H9 (cell line): ENCODE measurements at places on chromosomes 2 and 18.

- DNase-seq, result no peak
These were observed 282.4 kb upstream of the RAB12 start for GRCh38 chr18:8326763-8327394.

DNA sequence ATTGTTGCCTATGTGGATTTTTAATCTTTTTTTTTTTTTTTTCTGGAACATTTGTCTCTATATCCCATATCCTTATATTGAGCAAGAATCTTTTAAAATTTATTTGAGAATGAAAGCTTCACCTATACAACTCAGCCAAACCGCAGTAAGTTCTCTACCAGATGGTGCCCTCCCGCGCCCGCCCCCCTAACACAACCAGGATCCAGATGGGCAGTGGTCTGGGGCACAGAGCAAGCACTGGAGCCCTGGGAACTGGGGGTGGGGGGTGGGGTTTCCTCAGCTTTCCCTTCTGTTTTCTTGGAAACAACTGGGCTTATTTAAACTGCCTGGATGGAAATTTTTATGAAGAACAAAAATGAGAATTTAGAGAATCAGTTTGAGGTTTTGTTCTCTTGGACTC lies 74.6 kb downstream of the ACAA2 start:
- DNase-seq, result no peak

DNA sequence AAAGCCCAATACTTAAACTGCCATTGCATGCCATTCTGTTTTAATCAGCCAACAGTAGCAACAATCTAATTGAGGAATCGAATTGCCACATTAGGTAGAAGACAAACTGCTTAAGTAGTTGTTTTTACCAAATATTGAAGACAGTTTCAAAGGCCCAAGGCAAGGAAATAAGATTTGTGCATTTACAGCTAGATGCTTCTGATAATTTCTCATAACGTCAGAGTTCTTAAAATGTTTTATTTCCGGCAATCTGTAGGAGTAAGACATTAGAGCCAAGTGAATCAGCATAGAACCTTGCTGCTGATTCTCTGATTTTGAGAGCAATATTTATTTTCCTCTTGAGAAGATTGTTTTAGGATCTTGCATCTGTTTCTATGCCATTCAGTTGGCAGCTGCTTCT lies 174.3 kb downstream of the RBM43 start:
- DNase-seq, result no peak

- no peak for DNase-seq
These were observed 129.0 kb downstream of the GALNT1 start for GRCh38 chr18:35710581-35710980.
